Left lung (tissue), 14 donors: ENCODE measurements at places on chromosomes 7 and 10. TPM values are rescaled to one million over a fixed set of nuclear protein-coding genes. Genes with fewer than 3 reads are reported as not detected.

DNA sequence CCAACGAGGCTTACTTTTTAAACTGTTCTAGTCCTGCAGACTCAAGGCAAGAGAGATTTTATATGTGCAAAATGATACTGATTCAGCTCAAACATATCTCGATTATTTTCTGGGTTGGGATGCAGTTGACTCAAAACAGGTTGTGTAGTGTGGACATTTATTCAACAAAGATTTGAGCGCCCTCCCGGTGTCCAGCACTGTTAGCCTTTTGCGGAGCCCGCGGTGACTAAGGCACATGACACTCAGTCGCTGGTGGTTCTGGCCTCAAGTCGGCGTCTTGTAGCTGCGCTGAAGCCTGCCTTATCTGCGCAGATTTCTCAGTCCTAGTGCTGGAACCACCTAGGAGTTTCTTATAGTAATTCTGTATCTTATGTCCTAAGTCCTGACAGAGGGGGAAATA lies 938 bp upstream of the CADPS2 start:
- peak; percentile 80 for DNase-seq

GRCh38 chr10:91540733-91541132 lies 92.1 kb downstream of the PPP1R3C start:
- DNase-seq, result no peak

DNA sequence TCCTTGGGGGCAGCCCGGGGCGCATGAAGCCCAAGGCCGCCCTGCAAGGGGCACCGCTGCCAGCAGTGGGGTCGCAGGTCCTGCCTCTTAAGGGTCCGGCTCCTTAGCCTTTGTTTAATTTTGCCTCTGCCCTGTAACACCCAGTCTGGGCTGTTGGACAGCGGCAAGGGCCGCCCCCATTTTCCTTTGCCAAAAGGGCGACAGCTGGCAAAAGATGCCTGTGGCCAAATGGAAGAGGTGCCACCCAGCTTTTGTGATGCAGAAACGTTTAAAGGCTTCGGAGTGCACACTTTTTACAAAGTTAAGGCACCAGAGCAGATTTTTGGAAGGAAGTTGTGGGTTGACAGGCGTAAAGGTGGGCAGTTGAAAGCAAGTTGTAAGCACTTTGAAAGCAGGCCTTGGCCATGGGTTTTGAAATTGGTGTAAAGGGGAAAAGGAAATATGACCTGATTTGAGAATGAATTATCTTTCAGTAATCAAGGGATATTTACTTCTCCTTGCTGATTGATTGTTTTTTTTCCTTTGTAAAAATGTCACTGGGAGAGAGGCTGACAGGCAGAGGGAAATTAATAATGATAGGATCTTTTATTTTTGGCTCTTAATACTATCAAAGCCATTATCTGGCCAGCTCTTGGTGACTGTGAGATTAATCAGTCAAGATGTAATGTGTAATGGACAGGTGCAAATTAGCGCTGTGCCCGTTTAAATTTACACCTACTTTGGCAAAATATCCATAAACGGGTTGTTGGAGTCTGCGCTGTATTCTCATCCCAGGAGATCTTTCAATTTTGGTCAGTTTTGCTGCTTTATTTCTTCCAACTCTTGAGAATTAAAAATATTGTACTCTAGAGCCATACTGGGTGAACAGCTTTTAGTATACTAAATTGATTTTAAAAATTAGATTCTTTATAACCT lies 1.2 kb downstream of the CASD1 start:
- no peak for DNase-seq

DNA sequence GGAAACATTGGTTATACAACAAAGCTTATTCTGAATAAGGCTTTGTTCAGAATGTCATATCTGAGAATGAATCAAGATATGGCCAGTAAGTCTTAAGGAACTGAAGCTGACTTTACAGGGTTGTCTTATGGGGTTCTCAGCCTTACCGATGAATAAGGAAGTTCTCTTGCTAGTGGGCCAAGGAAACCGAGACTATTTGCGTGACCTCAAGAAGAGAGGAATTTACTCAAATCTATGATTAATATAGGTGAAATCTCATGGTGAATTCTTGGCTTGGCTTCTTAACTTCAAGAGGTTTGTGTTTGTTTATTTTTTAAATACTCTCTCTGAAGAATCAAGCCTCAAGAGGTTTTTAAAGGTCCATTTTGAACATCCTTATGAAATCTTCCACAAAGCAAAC lies 4.7 kb upstream of the MRLN start:
- DNase-seq, result no peak

DNA sequence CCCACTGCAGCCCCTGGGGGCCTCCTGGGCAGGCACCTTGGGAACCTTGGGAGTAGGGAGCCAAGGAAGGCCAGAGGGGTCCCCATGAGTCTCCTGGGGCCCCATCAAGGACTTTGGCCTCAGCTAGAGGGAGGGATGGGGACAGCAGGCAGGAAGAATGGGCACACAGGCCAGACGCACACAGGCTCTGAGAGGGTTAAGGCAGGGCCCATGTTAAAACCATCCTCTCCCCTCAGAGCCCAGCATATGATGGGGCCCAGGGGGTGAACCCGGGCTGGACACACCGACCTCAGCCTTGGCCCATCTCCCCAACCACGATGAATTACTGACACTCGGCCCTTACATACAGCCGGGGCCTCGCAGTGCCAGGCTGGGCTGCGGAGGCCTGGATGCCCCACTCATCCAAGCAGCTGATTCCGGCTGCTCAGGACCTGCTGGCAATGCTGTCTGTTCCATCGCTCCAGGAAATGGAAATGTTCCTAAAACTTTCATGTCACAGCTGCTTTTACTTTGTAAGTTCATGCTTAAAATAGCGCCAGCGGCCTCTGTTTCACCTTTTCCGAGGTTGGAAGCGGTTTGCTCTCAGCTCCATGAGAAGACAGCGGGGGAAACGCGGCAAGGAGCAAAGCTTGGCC lies 17.3 kb upstream of the INPP5A start:
- peak; percentile 34 for DNase-seq

GRCh38 chr10:122186816-122187810 lies 84.0 kb upstream of the BTBD16 start:
- DNase-seq, result no peak

DNA sequence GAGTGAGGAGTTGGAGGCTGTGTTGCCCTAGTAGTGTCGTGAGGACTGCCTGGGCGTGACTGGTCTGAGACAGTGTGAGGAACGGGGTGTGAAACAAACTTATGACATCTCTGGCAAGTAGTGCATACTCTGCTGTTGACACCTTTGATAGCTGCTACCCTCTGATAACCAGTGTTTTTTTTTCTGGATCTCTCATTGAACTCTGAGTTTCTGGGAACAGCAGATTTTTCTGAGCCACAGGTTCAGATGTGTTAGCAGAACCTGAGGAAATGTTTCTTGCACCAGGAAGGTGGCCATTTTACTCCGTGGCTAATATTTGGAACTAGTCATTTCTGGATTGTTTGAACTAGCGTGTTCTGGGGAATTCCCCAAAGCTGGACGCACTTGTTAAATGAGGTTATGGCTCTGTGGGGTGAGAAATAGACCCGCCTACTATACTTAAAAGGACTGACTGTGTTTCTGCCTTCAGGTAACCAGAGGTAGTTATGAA lies 52.9 kb downstream of the AUTS2 start:
- no peak for DNase-seq

- no peak for DNase-seq
Measured at GRCh38 chr7:25982684-25983083, 169.3 kb upstream of the NFE2L3 start.

DNA sequence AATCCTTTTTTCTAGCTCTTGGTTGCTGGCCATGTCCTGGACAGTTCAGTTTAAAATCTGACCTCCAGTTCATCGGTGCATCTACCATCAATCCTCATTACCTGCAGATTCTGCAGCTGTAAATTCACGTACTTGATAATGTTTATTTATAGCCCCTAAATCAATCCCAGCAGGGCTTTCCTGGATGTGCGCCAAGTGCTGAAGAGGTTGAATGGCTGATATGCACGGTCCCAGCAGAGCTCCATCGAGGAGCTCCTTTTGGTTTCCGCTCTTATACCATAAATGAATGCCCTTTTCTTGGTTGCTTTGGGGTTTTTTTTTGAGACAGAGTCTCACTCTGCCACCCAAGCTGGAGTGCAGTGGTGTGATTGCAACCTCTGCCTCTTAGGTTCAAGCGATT lies 91.2 kb upstream of the CCZ1B start:
- DNase-seq, result no peak

- no peak for DNase-seq
Measured at GRCh38 chr10:37582237-37582636, 275.2 kb downstream of the ZNF248 start.

DNA sequence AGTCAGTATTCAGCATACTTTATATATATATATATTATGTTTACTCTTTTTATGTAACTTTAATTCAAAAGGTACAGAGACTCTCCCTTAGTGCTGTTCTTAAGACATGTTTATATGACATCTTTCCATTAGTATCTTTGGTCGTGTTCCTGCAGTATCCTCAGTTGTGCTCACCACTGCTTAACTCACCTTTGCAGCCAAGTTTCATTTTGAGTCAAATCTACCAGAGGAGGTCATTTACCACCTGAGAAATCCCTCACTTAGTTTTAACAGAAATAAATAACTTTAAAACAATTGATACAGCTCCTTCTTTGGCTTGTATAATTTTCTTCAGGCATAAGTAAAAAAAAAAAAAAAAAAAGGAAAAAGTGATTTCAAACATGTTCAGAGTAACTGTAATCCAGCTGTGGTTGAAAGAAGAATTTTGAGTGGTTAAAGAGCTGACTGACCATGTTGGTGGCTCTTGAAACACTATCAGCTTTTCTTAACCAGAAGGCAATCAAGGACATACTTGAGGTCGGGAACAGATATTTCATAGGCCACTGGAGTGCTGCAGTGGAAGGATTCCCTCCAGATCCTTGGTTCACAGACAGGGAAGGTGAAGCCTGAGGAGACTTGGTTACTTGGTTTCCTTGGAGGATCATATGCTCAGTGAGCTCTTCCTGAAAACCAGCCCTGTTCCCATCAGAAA lies 116.8 kb downstream of the AUTS2 start:
- DNase-seq, result no peak

- DNase-seq, result no peak
Measured at GRCh38 chr10:101114646-101115045, 16.5 kb upstream of the TLX1 start.

DNA sequence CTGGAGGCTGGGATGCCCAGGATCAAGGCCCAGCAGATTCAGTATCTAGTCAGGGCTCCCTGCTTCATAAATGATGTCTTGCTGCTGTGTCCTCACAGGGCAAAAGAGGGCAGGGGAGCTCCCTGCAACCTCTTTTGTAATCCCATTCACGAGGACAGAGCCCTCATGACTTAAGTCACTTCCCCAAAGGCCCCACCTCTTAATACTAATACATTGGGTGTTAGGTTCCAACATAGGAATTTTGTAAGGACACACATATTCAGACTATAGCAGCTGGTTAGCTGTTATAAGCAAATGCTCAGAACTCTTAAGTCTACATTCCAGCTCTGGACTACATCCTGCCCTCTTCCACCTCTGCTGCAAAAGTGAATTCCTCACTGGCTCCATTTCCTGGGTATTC lies 63.0 kb downstream of the VOPP1 start:
- DNase-seq, result no peak

GRCh38 chr7:81500631-81501030 lies 269.2 kb downstream of the HGF start:
- no peak for DNase-seq

DNA sequence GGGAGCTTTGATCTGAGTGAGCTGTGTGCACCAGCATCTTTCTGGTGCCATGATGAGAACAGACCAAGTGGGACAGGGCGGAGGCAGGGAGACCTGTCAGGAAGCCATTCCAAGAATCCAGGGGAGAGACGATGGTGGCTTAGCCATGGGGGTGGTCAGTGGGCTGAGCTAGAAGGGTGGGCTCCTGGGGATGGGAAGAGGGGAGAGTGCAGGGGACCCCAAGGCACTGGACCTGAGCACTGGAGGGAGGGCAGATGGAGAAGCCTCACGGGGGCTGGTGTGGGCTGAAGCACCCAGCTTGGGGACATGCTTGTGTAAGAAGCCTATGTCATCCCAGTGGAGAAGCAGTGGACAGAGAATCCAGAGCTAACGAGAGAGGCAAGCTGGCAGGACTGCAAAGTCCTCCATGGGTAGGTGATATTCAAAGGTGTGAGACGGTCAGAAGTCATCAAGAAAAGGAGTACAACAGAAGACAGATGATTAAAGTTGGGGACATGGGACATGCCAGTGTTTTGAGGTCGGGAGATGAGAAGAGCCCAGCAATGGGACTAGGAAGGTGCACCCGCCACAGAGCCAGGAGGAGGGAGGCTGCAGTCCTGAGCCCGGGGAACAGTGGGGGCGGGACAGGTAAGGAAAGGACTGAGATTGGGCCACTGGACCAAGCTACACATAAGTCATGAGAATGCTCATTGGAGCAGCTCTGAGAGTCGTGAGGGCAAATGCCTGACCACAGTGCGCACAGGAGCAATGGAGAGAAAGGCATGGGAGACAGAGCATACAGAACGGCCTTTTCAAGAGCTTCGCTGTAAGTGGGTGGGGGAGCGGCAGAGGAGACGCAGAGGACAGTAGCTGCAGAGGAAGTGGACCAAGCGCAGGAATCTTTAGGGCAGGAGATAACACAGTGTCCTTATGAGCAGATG lies 72.0 kb downstream of the GRID1 start:
- no peak for DNase-seq

GRCh38 chr7:87480386-87480785 lies 4.9 kb upstream of the ABCB4 start:
- no peak for DNase-seq

- DNase-seq, result no peak
Measured at GRCh38 chr7:143910473-143911248, 8.7 kb upstream of the TCAF1 start.

DNA sequence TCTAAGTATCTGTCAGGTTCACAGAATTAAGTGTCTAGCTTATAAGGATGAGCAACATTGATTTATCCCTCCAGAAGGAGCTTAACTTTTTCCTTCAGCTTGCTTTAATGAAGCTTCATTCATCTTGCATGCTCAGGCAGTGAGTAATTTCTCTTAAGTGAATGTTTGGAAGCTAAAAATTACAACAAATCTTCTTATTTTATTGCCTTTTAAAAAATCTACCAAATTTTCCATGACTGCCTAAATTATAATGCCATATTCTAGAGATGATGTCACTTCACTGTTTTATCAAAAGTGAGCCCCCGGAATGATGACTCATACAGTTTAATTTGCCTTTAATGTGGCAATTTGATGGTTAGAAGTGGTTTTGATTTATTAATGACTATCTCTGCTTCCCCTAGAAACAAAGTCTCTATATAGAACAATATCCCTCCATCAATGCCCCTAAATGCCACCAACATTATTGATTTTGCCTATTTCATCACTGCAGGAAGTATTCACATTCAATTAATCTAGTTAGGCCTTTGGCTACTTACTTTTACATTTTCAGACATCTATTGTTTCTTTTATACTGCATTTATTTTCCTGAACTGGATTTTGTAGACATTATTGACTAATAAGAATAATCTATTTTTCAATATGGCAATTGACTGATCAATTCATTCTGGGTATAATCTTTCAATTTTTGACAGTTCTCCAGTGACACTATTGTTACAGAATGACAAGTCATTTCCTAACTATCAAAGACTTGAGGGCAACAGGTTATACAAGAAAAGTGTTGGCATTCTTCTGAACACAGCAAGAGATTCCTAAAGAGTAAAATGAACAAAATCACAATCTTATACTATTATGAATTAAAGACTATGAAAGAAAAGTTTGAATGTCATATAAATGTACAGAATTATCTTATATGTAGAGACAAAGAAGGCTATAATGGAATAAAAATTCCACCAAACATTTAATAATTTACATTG lies 139.3 kb upstream of the ODAD2 start:
- DNase-seq, result no peak

- no peak for DNase-seq
Measured at GRCh38 chr7:136247211-136247610, 270.1 kb upstream of the MTPN start.

The OR2A42 gene
- polyA plus RNA-seq, result 1.1 TPM

The NUTM2B gene
- 3.8 TPM for polyA plus RNA-seq

The SPDYE2 gene
- polyA plus RNA-seq, result 11.2 TPM

The SHH gene
- polyA plus RNA-seq, result 24.7 TPM

The DPCD gene
- polyA plus RNA-seq, result 27.6 TPM
